ENCODE measurements at places on chromosomes 2 and 18.
A peak's percentile ranks its signal among the peaks of the same experiment; 100 is the strongest.

GRCh38 chr18:29071869-29072268 lies 894.9 kb upstream of the CDH2 start:
- DNase-seq: no peak

- DNase-seq: no peak
Measured at GRCh38 chr2:194445226-194445625, 1211.8 kb upstream of the SLC39A10 start.

GRCh38 chr2:239002954-239003623 lies 155.2 kb downstream of the TWIST2 start:
- DNase-seq: no peak

DNA sequence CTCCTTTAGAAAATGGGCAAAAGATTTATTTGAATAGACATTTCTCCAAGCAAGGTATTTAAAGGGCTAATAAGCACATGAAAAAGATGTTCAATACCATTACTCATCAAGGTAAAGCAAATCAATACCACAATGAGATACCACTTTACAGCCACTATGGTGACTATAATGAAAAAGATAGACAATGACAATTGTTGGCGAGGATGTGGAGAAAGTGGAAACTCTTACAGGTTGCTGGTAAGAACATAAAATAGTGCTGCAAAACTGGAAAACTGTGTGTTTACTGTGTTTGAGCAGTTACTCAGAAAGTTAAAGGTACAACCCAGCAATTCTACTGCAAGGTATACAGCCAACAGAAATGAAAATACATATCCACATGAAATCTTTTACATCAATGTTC lies 31.9 kb upstream of the RNU4ATAC start:
- DNase-seq: no peak

- DNase-seq: peak; percentile 44
Measured at GRCh38 chr2:151410485-151410834, 758 bp downstream of the RIF1 start.
